ENCODE measurements at places on chromosomes 4 and X. TPM values are rescaled to one million over a fixed set of nuclear protein-coding genes. Genes with fewer than 3 reads are reported as not detected.

SSX2 gene
- total RNA-seq: not detected

MAGED4 gene
- total RNA-seq: 18.3 TPM

APELA gene
- total RNA-seq: 0.18 TPM

GRCh38 chrX:16386126-16386525, 218.8 kb downstream of the MAGEB17 start:
- DNase-seq: no peak

- no peak for DNase-seq
Observed at GRCh38 chrX:149472625-149473024, 32.5 kb downstream of the IDS start.

DNA sequence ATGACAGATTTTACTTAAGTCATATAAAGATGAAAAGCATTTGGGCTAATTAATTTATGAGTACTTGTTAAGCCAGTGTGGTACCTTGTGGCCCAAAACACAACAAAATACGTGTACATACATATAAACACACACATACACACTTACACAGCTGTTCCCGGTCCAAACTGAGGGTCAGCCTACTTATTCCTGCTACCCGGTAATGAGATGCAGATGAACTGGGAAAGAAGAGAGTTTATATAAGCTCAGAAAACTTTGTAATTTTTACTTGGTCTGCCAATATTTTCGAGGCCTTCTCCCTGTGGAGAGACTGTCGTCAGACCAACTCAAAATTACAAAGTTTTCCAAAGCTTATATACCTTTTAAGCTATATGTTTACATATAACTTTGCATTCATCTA, 25.8 kb upstream of the PBDC1 start:
- DNase-seq: no peak

GRCh38 chr4:2534904-2535375, 1.5 kb upstream of the FAM193A start:
- DNase-seq: peak; percentile 7

All from left lung (tissue), 14 donors.